ENCODE measurements at places on chromosomes 7 and 10. TPM values are rescaled to one million over a fixed set of nuclear protein-coding genes. Genes with fewer than 3 reads are reported as not detected.
A peak's percentile ranks its signal among the peaks of the same experiment; 100 is the strongest.

Gene SEMA4G
- 0.40 TPM for total RNA-seq

DNA sequence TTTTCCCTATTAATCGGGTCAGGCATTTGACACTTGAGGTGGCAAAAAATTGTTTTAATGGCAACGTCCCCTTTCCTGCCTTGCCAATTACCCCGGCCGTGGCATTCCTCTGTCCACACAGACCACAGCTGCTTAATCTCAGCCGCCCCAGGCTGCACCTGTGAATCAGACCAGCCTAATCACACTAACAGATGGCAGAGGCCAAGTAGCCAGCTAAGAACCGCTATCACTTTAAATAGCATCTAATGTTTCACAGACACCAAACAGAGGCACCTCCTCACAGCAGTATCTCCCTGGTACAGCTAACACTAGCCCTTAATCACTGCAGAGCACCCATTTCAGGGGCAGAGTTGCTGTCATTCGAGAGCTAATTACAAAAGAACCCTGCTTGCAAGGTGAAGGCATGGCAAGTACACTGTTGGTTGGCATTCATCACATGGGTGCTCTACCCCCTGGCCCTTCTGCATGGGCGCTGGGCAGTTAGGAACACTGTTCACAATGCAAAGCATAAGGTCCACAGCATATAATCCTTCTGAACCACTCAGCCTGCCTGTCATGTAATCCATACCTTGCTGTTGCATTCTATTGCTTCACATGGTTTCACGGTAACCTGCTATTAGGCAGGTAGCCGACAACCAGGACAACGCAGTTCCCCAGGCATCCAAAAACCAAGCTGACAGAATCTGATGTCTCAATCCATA is 38.8 kb downstream of the FGFR2 start:
- no peak for DNase-seq

Gene WNT16
- not detected for total RNA-seq

- no peak for DNase-seq
These were observed 188.6 kb downstream of the ETV1 start for GRCh38 chr7:13800694-13801448.

DNA sequence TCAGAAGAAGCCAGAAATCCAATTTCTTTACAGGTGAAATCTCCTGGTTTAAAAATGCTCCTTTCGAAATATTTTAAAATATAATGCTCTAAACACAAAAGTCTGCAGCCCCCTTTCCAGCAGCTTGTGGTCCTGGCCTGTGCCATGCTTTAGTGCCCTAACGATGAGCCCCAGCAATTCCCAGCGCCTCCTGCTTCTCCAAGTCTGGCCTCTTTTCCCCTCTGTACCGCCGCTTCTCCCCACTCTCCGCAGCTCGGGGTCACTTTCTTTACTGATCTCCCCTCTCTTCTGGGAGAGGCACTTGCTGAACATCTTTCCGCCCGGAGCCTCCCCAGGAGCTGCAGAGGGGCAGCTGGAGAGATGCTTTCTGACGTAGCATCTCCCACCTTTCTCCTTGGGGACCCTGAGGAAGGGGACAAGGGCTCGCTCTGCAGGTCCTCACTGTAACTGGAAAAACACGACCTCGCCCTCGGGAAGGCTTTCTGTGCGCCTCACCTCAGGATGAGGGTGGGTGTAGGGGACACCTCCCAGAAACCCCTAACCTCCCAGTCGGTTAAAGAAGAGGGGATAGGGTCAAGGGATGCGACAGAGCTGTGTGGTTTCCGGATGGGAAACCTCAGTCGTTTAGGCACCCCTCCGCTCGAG is 565 bp upstream of the INA start:
- no peak for DNase-seq

DNA sequence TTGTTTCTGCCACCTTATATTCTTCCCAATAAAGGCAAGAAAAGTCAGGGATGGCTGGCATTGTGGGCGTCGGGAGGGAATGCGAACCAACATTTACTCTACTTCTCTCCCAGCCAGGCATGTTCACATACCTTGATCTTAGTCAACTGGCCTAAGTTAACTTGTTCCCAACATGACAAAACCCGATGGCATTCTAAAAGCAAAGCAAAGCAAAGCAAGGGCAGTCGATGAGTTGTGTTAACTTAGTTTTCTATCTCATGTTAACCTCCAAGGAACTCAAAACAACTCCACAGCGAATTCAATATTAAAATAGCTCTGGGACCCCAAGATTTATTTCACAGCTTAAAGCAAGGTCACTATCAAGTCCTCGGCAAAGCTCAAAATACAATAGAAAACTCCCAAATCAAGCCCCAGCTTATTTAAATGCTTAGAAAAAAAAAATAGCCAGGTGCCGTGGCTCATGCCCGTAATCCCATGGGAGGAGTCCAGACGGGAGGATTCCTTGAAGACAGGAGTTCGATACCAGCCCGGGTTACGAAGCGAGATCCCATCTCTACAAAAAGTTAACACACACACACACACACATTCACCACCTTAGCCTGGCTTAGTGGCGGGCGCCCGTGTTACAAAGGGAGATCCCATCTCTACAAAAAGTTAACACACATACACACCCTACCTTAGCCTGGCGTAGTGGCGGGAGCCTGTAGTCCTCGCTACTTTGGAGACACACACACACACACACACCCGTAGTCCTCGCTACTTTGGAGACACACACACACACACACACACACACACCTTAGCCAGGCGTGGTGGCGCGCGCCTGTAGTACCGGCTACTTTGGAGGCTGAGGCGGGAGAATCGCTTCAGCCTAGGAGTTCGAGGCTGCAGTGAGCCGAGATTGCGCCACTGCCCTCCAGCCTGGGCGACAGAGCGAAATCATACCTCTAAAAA is 901 bp upstream of the CCNY start:
- peak; percentile 38 for DNase-seq

DNA sequence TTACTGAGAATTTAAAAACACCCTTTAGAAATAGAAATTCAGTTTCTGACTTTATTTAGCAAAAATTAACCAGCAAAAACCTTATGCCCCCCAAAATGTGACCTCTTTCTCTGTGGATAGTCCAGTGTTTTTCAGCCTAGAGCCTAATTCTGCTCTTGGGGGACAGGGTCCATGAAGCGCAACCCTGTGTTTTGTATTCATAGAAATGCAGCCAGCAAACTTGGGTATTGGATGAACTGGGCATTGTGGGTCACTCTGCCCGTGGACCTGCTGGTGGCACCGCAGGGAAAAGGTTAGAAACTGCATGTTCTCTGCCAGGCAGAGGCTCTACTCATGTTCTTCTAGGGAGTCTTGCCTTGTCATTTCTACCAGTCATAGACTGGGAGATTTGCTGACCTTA is 787.4 kb upstream of the C7orf33 start:
- DNase-seq = no peak

DNA sequence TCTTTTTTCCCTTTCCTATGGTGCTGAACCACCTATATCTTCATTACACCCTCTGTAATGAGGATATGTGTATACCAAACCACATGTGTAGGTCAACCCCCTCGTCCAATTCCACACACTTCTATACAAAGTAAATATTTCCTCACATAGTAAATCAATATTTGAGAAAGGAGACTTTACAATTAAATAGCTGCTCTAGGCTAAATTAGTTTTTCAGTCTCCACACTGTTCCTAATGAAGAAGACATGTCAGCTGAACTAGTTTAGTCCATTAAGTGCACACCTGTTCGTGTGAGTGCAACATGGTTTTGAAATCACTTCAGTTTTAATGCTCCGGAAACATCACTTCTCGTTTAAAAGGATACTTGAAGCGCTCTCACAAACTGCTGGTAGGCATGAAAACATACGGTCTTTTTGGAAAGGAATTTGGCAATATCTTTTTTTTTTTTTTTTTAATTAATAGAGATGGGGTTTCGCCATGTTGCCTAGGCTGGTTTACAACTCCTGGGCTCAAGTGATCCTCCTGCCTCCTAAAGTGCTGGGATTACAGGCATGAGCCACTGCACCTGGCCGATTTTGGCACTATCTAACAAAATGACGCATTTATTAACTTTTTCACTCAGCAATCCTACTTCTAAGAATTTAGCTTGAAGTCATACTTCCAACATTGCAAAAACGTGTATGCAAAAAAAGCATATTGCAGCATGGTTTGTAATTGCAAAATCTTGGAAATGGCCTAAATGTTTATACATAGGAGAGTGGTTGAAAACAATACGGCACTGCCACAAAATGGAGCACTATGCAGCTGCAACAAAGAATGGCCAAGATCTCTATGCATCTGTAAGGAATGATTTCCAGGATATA is 2.1 kb upstream of the XRCC2 start:
- no peak for DNase-seq

Measured in activated CD8-positive, alpha-beta T cell treated with anti-CD3 and anti-CD28 coated beads, Interleukin-2, amount 10 ng/mL, durations not matched to agents 7 days and 5 days (primary cell).